Stimulated activated CD4-positive, alpha-beta T cell treated with anti-CD3 and anti-CD28 coated beads, TNF-alpha, amount 100 ng/mL, for 4 hours (primary cell): ENCODE measurements at places on chromosomes 5 and 9.

DNA sequence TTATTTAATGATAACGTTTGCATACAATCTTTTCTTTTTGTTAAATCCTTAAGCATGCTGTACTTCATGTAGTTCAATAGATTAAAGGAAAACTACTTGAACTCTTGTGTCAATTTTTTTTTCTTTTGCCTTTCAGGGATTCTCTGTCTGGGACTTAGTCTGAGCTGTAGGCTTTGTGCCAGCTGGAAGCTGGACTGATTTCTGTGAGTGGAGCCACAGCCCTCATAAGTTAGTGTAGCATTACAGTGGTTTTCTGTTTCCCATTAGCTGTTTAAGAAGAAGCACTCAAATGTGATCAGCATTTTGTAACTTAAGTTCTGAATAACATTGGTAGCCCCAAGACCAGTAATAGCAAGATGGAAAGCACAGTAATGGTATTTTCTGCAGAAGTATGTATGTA, 330.6 kb upstream of the MEF2C start:
- no peak for DNase-seq

DNA sequence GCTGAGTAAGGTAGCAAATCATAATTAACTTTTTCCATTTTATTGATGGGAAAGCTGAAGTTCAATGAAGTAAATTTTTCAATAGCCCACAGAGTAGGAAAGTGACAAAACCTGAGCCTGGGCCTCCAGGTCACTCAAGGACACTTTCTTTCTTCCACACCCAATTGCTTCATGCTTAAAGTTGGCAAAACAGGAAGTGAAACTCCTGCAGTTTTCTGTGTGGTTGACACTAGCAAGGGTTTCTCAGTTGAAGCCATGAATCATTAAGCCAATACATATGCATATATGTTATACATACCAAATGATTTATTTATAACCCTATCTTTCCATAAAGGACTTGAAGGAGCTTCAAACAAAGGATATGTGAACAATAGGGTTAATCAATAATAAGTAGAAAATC, 13.9 kb downstream of the TLR4 start:
- DNase-seq: no peak

DNA sequence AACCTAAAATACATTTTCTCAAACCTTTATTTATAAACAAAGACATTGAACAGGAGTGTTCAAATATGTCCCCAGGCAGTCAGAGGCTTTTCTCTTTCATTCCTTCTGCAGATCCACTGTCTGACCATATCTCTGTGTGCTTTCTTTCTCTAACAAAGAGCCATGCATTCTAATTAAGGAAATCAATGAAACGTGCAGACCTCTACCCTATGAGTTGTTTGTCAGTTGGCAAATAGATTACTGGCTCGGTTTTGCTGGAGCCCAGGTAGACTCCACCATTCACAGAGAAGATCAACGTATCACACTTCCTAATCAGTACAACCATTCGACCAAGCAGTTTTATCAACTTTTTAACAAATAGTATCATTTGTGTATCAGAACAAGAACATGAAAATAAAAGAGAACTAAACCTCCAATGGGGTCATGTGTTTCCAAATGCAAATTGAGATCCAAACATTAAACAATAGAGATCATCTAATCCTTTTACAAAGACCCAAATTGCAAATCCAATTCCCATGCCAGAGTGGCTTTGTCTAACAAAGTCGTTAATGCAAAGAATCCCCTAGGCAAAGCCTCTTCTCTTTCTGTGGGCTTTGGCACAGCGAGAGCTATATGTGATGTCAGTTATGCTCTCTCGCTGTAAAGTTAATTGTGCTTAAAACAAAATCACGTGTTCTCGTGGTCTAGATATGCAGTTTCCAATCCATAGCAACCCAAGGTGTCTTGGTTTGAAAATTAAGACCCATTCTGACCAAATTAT, 16.8 kb downstream of the KLF4 start:
- no peak for DNase-seq

- DNase-seq: no peak
These were observed 36.3 kb downstream of the MSX2 start for GRCh38 chr5:174760721-174761120.

- DNase-seq: no peak
These were observed 148.7 kb upstream of the GDNF start for GRCh38 chr5:37988454-37989046.

DNA sequence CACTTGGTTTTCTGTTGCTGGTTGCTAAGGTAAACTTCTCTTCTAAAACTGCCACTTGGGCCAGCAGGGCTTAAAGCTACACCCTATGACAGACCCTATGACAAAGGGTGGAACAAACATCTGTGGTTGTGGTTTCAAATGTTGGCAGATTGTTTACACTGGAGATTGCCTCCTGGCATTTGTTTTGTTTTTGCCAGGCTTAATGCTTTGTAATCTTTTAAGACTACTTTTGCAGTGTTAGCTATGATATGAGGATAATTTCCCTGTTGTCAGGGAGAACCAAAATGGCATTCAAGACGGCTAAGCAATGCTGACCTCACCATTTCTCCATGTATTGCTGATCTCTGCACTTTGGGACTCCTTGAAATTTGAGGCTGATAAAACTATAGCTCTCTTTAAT, 50.3 kb downstream of the MAMDC2 start:
- no peak for DNase-seq

DNA sequence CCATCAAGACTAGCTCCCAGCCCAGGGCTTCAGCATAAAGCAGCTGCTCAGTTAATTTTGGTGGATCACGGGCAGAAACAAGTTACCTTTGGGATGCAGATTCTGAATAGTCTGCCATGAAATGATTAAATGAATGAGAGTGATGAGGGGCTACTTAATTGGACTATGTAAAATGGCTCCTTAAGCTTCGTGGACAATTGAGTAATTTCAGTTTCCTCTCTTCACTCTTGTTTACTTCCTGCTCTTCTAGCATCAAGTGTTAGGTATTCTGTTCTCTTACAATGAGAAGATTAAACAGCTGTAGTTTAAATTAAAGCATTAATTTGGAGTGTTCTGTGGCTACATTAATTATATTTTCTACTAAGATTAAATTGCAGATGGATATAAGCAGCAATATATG, 28.1 kb downstream of the PIK3R1 start:
- no peak for DNase-seq

GRCh38 chr5:33334829-33335228, 105.9 kb upstream of the TARS1 start:
- no peak for DNase-seq

DNA sequence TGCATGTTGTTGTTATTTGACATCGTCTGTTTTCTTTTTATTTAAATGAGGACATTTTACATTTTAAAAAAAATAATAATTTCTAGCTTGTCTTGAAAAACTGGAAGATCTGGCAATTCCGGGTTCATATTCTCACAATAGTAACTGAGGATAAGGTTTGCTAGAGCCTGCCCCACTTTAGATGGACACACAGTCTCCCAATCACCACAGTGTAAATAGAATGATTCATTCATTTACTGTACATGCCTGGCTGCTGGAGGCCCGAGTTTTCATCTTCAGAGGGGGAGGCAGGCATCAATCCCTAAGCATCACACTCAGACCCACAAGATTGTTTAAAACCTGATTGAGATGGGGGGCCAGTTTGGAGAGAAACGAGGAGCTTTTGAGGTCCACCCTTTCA, 2039.7 kb upstream of the WWC1 start:
- no peak for DNase-seq

- no peak for DNase-seq
These were observed 115.3 kb upstream of the CDKN2B start for GRCh38 chr9:22124263-22125011.

- no peak for DNase-seq
These were observed 5.2 kb upstream of the TLE1 start for GRCh38 chr9:81694541-81694940.

GRCh38 chr9:69798744-69799143, 21.9 kb upstream of the CFAP95 start:
- no peak for DNase-seq

DNA sequence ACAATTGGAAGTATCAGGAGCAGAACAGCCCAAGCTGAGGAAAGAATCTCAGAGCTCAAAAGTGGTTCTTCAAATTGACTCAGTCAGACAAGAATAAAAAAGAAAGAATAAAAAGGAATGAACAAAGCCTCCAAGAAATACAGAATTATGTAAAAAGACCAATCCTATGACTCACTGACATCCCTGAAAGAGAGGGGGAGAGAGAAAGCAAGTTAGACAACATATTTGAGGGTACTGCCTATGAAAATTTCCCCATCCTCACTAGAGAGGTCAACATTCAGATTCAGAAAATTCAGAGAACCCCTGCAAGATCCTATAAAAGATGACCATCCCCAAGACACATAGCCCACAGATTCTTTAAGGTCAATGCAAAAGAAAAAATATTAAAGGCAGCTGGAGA, 173.2 kb downstream of the ALDH1A1 start:
- no peak for DNase-seq

GRCh38 chr5:72474046-72474500, 33.1 kb downstream of the ZNF366 start:
- DNase-seq: no peak

GRCh38 chr5:132274050-132274792, 16.7 kb downstream of the PDLIM4 start:
- no peak for DNase-seq

DNA sequence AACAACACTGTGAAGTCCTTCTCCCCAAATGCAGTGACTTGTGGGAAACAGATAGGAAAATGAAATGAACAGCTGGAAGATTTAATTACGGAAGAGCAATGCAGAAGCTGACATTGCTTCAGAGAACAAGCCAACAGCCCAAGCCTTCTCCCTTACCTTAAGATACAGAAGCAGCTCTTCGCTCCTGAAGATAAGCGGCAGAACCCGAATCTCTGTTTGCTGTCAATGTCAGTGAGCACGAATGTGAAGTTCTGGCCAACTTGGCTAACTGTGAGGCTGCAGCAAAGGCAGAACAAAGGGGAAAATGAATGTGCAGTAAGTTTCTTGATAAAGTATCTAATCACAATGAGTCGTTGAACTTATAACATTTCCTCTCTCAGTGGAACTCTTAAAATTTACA, 172.4 kb downstream of the DENND1A start:
- no peak for DNase-seq

GRCh38 chr5:69416699-69417098, 1.8 kb downstream of the MARVELD2 start:
- no peak for DNase-seq

- no peak for DNase-seq
These were observed 6.1 kb upstream of the SLC34A1 start for GRCh38 chr5:177377851-177378776.

DNA sequence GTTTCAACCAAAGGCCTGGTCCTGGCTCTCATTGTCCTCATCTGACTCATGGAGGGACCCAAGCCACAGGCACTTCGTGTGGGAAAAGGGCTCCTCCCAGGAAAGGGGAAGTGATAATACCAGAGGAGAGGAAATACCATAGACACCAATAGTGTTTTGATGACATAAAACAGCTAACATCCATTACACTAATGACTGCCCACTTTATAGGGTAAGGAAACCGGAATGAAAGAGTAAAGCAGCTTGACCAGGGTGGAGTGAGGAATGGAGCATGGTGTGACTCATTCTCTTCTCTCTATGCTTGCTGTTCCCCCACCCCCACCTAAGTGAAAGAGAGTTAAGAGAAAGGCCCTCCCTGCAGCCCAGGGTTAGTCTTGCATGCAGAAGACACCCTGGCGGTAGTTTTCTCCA, 67.4 kb upstream of the HRH2 start:
- DNase-seq: no peak

DNA sequence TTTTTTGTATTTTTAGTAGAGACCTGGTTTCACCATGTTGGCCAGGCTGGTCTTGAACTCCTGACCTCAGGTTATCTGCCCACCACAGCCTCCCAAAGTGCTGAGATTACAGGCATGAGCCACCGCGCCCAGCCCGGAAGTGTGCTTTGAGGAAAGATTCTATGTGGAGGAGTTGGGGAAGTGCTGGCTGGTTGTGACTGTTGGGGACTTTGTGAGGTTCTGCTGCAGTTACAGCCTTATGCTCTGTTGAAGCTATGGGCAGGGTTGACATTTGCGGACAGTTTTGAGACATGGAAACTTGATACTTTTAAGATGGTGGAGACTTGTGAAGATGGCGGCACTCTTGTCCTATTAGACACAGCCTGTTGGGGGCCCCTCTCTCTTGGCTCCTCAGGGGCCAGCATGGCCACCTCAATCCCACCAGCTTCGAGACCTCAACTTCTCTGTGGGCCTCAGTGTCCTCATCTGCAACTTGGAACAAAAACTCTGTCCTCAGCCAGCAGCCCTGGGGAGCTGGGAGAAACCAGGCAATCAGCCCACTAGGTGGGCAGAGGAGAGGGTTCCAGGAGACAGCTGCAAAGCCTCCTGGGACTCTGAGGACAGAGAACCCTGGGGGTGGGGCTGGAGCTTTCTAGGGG, 24.9 kb downstream of the C9orf50 start:
- no peak for DNase-seq

DNA sequence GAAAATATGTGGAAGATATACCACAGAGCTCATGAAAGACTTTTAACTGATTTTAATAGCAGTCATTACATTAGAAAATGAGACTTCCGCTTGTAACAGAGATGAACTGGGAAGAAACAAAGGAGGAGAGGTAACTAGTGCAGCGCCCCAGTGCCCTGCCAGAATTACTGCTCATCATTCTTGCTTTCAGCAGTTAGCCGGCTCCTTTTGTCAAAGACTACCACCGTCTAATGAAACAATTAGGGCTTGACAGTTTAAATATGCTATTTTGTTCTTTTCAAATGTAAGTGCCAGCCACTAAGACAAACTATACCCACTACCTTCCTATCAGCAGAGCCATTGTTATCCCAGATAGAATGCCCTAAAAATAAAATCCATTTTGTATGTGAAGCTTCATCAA, 328.4 kb downstream of the EFNA5 start:
- no peak for DNase-seq

DNA sequence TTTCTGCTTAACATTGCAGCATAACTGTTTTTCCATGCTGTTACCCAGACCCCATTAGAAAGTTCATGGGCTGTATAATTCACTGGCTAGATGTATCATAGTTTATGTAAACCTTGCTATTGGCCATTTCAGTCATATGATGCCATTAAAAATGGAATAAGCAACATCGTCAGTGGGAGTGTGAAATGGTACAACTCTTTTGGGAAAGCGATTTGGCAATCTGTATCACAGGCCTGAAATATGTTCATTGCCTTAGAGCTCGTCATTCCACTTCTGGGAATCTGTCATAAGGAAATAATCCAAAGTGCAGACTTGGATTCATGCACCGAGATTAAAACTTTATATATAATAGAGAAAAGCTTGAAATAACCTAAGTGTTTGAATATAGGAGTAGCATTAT, 77.9 kb upstream of the KLF4 start:
- no peak for DNase-seq

DNA sequence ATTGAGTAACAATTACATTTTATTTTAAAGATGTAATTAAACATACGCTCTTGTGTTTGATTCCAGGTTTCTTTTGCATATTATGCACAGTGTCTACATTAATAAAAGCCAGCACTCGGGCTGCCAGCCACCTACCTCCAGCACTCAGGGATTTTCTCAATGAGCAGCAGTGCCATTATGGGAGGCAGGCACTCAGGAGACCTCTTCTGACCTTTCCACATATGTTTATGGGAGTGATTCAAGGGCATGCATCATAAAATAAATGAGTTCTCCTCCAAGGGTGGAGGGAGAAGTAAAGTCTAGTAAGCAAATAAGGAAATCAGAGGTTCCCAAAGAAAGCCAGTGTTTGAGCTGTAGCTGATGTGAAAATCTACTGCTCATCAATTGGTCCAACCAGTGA, 119.8 kb upstream of the IRX2 start:
- DNase-seq: no peak
